ENCODE measurements at places on chromosomes 4 and X.
A peak's percentile ranks its signal among the peaks of the same experiment; 100 is the strongest.

DNA sequence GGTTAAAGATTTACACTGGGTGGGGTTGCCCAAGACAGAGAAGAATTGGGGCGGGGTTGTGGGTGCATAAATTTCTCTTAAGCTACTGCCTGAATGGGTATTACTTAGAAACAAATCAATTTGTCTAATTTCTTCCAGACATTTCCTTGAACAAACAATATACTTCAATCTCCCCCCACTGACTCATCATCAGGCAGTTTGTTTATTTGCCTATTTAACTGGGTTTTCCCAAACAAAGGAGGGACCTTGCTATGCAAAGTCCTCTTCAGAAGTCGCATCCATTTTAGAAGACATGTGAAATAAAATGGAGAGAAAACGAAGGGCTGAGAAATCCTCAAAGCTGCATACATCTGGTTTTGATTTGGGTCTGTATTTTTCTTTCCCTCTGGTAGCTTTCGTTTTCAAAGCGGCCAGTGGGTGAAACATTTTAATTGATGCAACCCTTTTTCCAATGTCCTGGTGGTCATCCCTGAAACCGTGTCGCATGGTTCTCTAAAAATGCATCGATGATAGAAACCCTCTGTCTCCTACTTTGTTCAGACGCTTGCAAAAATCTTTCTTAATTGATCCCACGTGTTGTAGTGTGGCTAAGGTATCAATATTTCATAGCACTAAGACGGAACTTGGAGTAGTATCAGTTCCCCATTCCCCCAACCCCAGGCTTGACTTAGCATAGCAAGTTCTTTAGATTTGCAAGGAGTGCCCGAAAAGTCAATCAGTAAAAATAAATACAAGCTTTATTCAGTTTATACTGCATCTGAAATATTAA, 115.1 kb upstream of the MXRA5 start:
- DNase-seq, result no peak

GRCh38 chr4:1903035-1903434, 31.8 kb downstream of the NSD2 start:
- DNase-seq, result no peak

- no peak for DNase-seq
Observed at GRCh38 chr4:173128199-173128890, 40.3 kb upstream of the GALNT7 start.

DNA sequence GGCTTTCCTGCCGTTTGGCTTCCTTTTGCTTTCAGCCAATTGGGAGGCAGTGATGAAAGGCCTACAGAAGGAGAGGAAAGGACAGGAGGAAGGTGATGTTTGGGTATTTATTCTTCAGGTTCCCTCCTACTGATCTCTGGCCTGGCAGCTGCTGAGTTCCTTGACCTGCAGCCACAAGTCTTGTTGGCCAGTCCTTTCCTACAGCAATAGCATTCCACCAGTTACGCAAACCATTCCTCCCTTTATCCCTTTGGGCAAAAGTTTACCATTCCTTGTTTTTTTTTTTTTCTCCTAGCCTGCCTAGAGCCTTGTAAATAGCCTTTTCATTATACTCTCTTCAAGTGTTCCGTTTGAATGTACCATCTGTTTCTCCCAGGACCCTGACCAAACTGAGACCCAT, 198.1 kb upstream of the FTHL17 start:
- DNase-seq, result no peak

GRCh38 chr4:107863416-107863815, 38.7 kb downstream of the SGMS2 start:
- DNase-seq, result no peak

- no peak for DNase-seq
Observed at GRCh38 chr4:128428397-128428796, 140.8 kb upstream of the PGRMC2 start.

GRCh38 chr4:7101692-7102515, 34.0 kb upstream of the GRPEL1 start:
- peak; percentile 50 for DNase-seq

- DNase-seq, result no peak
Observed at GRCh38 chrX:30161043-30161442, 54.3 kb upstream of the MAGEB2 start.

GRCh38 chr4:188037003-188037713, 41.6 kb downstream of the ZFP42 start:
- no peak for DNase-seq

- no peak for DNase-seq
Observed at GRCh38 chrX:455199-455598, 68.5 kb upstream of the PPP2R3B start.

GRCh38 chr4:61918987-61919386, 718.9 kb downstream of the ADGRL3 start:
- no peak for DNase-seq

GRCh38 chrX:16671005-16671404, 21.0 kb downstream of the S100G start:
- no peak for DNase-seq

DNA sequence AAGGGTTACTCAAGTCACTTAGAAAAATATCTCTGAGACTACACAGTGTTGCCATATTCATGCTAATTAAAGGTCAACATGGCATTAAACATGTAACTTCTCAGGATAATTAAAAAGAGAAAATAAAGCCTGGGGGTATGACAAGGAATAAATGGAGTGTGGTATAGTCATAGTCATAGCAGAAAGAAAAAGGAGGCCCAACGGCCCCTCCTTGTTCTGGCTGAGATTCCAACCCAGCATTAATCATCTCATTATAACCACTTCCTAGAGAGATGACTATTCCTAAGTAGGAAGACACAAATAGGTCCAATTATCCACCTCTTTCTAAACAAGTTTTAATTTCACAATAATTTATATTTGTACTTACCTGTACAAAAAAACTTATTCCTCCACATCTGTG, 778.4 kb upstream of the AADAT start:
- DNase-seq, result no peak

GRCh38 chrX:6885909-6886308, 261.6 kb upstream of the STS start:
- no peak for DNase-seq

GRCh38 chr4:122661176-122662160, 40.6 kb upstream of the IL21 start:
- no peak for DNase-seq

- no peak for DNase-seq
Observed at GRCh38 chr4:53480909-53481308, 103.5 kb downstream of the FIP1L1 start.

DNA sequence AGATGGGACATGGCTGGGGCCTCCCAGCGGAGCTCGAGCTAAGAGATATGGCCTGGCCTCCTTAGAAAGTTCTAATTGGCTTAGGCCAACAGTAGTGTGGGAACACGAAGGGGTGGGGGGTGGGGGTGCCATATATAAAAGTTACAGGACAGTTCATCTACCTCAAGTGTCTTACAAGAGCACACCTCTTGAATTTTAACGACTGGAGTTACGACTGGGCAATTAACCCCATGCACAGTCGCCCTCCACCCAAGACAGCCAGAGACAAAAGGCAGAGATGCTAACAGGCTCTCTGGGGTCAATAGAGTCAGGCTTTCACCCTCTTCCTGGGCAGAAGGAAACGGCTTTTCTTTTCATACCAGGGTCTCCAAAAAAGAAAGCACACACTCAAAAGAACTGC, 302.2 kb downstream of the BCOR start:
- DNase-seq, result no peak

DNA sequence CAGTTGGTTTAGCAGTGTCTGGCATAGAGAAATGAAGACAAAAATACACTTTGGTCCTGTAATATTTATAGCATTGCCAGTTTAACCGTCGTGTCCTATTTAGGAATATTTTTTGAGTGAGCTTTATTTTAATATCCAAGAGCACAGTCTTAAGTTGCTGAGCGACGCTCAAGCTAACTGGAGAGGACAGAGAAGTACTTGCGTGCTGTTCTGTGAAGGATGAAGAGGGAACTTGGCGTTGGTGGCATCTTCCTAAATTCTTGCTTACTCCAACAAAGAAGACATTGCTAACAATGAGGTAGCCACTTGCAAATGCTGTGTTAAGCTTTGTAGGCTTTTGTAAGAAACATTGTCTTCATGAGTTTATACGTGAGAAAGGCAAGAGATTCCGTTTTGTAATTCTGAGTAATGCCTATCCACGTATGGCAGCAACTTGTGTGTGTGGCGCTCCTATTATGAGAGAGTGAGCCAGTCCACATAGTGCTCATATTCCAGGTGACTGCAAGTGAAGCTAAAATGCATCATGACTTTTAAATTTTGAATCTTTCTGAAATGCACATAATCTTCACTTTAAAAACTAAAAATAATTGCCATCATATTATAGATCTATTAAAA, 50.6 kb downstream of the SYNPO2 start:
- no peak for DNase-seq

DNA sequence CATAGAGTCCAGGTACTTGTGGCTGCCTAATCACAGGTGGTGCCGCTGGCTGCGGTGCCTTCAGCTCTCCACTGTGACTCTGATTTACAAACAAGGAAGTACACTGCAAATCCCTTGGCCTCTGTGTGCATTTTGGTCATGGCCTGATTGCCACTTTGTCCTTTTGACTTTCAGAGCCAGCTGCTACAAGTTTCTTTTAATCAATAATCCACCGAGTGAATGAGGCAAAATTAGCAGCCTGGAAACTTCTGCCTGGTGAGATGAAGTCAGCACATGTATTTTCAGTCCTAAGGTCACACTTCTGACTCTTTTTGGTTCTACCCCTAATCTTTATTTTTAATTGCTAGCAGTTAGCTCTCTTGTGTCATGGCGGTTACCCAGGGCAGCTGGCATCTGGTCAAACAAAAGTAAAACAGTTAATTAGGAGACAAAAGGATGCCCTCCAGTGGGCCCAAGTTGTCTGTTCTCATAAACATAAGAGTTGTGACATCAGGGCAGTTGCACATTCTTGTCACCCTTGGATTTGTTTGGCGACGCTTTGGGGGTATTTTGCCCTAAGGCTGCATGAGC, 62.3 kb upstream of the LNX1 start:
- no peak for DNase-seq

- DNase-seq, result peak; percentile 58
Observed at GRCh38 chr4:153616006-153616555, 68.0 kb upstream of the TLR2 start.

DNA sequence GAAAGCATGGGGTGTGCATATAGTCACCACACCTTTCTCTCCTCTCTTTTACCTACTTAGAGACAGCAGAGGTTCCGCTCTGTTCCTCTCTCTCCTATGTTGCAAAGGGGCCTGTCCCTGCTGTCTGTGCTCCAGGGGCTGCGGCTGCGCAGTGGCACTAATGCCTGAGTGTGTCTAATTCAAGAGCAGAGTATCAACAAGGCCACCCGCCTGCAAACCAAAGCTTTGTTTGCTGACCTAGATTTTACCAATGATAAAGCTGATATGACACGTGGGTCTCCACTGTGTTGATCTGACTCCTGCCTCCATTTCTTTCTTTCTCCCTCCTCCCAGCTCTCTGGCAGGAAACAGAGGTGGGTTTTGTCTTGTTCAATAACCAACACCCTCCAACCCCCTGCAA, 74.9 kb downstream of the NSG1 start:
- peak; percentile 7 for DNase-seq

GRCh38 chr4:20362148-20362547, 110.4 kb downstream of the SLIT2 start:
- DNase-seq, result no peak

DNA sequence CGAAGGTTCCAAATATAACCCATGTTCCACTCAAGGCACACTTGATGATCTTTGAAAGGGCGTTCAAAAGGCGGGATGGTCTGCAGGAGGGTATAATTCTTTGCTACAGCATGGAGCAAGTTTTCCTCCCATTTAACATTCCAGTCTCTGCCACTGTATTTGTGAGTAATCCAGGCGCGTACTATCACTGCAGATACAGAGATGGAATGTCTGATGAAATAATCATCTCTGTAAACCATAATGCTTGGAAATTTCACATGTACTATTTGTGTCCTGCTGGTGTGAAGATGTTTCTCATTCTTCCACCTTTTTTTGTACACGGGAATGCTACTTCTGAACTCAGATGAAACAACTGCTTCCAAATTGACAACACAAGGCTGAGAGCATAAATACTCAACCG, 15.5 kb downstream of the SEL1L3 start:
- DNase-seq, result no peak

GRCh38 chr4:76364763-76365162, 56.2 kb downstream of the CCDC158 start:
- DNase-seq, result no peak

DNA sequence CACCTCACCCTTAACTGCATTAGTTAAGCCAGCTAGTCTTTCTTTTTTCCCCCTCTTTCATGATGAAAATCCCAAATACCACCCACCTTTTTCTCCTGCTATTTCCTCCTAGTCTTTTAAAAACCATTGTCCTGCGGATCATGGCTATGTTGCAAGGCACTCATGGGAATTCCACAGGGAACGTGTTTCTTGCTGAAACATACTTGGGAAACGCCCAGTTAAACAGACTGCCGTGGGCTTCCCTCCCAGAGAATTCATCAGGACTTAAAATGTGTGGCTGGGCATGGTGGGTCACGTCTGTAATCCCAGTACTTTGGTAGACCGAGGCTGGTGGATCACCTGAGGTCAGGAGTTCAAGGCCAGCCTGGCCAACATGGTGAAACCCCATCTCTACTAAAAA, 32.2 kb downstream of the XG start:
- DNase-seq, result no peak

DNA sequence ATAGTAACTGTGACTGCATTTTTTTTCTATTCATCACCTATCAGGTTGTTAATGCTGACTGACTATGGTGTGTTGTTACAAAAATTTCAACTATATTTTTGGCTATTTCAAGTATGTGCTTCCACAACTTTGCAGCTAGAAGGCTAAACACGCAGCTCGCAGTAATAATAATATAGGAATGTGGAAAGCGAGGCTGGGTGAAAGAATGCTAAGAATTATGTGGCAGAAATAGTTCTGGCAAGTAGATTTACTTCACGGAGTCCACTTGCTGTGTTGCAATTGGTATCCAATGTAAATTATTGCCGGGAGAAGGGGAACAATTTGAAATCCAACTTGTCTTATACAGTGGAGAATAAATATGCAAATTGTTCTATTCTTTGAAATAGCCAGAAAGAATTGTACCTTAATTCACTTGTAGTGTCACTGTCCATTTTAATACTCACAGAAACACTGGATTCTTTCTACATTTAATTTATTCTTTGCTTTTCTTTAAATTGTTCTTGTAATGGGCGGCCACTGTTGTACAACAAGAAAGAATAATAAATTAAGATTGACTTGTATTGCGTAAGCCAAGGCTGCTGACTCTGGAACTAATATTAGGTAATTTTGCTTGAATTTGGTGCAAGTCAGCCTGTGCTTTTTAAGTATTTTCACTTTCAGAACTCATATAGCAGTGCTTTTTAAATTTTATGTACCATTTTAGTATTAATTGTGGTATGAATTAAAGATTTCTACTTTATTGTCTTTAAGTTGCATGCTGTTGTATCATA, 154.9 kb downstream of the FRMPD4 start:
- no peak for DNase-seq

- DNase-seq, result no peak
Observed at GRCh38 chr4:114599903-114600552, 1.4 kb downstream of the UGT8 start.

GRCh38 chr4:103075894-103076746, 441 bp downstream of the SLC9B2 start:
- peak; percentile 45 for DNase-seq

- no peak for DNase-seq
Observed at GRCh38 chr4:101156619-101157310, 190.6 kb downstream of the PPP3CA start.
